ENCODE measurements at places on chromosomes 1 and 21.

GRCh38 chr1:244874974-244875579 is 10.7 kb upstream of the HNRNPU start:
- DNase-seq: no peak

DNA sequence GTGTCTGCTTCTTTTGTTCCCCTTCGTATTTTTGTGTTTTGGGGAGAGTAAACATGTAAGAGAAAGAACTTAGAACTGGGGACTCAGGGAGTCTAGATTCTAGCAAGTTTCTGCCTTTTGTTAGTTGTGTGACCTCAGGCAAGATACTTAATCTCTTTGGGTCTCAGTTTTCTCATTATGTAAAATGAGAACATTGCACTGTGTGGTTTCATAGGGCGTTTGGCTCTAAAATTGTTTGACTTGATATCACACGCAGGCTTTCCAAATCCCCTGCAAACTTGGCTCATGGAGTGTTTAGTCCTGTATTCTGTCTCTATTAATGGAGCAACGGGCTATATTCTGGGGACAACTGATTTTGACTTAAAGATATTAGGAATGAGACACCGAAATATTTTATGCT is 57.7 kb downstream of the NTNG1 start:
- no peak for DNase-seq

- DNase-seq: no peak
Observed at GRCh38 chr1:201714542-201715329, 114.2 kb upstream of the IPO9 start.

- no peak for DNase-seq
Observed at GRCh38 chr1:48061162-48062136, 64.3 kb upstream of the TRABD2B start.

- DNase-seq: no peak
Observed at GRCh38 chr1:178575611-178576361, 62.9 kb downstream of the TEX35 start.

- no peak for DNase-seq
Observed at GRCh38 chr21:18467715-18468114, 64.1 kb upstream of the TMPRSS15 start.

GRCh38 chr21:34695434-34695833 is 26.6 kb downstream of the CLIC6 start:
- no peak for DNase-seq

DNA sequence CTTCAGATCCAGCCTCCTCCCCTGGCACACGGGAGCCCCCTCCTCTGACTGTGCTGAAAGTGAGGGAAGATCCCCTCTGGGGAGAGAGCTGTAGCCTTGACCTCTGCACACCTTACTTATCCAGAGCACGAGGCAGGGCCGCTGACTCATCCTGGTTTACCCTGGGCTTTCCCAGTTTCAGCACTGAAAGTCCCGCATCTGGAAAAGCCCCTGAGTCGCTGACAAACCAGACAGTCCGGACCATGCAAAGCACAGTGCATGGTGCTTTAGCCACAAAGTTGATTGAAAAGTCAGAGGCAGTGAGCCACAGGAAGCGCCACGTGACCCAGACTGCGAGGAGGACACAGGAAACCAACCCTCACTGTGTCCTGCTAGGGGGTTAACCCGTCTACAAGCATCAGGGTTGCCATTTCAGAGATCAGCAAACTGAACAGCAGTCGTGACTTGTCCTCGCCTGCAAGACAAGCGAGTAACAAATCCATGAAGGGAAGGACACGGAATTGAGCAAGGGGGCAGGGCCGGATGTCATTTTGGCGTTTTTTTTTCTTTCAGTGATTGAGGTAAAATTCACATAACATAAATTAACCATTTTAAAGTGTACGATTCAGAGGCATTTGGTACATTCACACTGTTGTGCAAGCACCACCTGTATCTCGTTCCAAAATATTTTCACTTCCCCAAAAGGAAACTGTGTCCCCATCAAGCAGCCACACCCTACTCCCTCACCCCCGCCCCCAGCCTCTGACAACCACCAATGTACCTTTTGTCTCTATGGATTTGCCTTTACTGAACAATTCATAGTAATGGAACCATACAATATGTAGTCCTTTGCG is 19.9 kb upstream of the IFNGR2 start:
- DNase-seq: peak; percentile 41

- DNase-seq: no peak
Observed at GRCh38 chr1:170071378-170071777, 3.1 kb downstream of the KIFAP3 start.

DNA sequence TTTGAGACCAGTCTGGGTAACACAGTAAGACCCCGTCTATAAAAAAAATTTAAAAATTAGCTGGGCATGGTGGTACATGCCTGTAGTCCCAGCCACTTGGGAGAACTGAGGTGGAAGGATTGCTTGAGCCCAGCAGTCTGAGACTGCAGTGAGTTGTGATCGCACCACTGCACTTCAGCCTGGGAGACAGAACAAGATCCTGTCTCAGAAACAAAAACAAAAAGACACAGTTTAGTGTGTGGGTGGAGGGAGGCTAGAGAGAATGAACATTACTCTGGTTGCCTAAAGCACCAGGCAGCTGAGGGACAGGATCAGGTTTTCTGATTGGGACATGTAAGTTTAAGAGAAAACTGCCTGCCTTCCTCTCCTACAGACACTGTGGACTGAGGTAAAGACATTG is 42.3 kb downstream of the VAMP4 start:
- DNase-seq: no peak

DNA sequence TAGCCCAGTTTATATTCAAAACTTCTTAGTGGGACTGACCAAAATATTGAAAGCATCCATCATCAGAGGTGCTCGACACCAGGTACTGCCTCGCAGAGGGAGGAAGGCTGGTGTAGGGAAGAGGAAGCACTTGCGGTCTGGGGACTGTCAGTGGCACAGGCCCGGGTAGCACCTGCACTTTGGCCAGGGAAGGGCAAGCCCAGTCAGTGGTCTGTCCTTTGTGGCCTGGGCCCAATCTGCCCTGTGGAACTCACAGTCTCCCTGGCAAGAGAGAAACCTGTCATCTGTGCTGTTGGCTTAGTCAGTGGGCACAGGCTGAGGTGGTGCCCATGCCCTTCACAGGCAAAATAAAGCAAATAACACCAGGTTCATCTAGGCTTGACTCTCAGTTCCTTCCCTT is 77.4 kb downstream of the SYT6 start:
- DNase-seq: no peak

DNA sequence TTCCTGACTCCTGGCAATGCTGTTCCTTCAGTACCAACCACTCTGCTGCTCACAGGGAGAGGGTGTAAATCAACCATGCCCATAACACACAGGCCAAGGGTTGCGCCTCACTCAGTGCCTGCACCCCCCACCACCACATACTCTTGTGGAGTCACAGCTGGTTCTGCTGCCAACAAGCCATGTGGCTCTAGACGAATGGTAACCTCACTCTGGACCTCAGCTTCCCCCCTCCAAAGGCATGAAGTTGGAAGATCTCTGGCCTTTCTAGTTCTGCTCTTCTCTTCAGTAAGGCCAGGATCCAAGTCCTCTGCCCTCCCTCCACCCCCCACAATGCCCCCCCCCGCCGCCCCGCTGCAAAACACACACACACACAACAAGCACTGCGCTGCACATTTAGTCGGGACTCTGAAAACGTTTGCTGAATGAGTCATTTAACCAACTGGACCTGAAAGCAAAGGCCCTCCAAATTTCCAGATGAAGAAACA is 1.7 kb upstream of the GLIS1 start:
- DNase-seq: no peak

GRCh38 chr21:44399955-44400790 is 46.8 kb downstream of the TRPM2 start:
- no peak for DNase-seq

- no peak for DNase-seq
Observed at GRCh38 chr21:45513741-45514310, 28.4 kb downstream of the SLC19A1 start.

DNA sequence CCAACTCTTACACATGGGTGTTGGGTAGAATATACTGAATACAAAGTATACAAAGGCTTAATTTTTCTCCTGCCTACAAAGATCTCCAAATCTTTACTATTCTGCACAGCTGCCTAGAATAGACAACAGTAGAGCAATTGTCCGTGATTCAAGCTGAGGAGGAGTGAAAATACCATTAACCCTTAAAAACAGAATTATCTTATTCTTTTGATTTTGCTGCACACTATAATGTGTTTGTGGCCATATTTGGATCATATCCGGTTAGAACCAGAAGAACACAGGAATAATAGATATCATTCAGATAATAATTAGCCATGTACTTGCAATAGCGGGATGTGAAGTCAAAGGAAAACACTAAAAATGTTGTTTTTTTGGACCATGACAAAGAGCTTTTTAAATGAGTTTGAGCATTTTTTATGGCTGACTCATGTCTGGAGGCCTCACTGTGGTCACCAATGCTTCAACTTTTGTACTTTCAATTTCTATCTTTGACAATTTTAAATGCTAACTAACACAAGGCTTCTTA is 197.6 kb upstream of the FOXD3 start:
- no peak for DNase-seq

- DNase-seq: no peak
Observed at GRCh38 chr1:18085387-18086074, 22.1 kb upstream of the IGSF21 start.

DNA sequence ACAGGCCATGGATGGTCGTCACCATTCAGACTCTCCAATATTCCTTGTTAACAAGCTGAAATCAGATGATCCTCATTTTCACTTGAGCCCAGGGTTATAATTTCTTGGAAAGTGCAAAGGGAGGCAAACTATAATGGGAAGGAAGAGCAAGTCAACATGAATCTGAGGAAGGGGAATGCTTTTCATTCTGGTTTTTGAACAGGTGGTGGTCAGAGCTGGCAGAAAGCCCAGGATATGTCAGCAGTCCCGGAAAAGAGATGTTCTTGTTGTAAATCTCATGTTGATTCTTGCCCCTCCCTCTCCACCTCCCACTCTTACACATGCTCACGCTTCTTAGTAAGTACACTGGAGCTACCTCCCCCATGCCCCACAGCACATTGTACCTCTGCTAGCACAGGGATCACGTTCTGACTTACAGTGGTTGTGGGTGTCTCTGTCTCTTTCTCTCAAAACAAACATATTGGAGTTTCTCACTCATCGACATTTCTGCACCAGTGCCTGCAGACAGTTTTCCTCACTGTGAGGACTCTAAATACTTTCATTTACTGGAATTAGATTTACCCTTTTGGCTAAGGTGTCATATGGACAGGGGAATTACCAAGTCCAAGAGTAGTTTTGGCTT is 77.6 kb downstream of the XCL2 start:
- no peak for DNase-seq

DNA sequence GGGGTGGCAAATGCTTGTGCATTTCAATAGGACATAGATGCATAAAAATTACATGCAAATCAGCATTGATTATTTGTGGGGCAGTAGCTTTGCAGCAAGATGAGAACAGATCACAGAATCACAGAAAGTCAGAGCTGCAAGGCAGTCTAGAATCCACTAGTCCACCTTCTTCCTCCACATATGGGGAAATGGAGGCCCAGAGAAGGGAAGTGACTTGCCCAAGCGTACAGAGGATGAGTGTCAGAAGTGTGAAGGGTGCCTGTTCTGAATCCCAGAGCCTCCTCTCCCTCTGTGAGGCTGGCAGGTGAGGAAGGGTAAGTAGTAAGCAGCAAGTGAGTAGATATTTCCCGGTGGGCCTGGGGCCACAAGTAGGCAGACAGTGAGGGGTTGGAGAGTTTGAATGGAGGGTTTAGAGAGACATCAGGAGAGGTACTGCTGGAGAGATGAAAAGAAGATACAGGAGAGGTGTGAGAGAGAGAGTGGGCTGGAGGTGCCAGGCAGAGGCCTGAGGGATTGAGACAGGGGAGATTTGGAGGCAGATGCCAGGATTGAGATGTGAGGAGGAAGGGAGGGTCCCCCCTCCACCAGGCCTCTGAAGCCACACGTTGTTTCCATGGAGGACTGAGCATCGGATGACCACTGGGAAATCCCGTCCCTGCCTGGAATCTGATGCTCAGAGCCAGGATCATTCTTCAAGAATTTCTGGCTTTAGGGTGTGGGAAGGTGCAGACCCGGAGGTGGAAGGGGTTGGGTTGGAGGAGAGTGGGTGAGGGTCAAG is 4.8 kb upstream of the MYOG start:
- DNase-seq: no peak

DNA sequence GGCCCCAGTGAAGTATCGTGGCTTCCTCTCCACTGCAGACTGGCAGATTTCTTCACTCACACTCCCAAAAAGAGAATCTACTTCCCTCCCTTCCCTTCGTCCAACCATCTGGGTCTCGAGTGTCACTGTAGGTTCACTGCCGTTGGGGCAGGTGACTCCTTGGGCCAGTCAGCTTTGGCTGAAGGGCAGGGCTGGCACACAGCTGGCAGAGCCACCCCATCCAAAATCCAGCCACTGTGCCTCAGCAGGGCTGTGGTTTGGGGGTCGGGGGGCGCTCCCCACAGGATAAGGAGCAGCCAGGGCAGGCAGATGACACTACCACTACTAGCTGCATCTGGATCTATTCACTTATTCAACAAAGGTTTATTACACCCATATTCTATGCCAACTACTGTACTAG is 9.8 kb downstream of the PINK1 start:
- DNase-seq: no peak

- DNase-seq: no peak
Observed at GRCh38 chr1:40803902-40804301, 20.3 kb downstream of the KCNQ4 start.

DNA sequence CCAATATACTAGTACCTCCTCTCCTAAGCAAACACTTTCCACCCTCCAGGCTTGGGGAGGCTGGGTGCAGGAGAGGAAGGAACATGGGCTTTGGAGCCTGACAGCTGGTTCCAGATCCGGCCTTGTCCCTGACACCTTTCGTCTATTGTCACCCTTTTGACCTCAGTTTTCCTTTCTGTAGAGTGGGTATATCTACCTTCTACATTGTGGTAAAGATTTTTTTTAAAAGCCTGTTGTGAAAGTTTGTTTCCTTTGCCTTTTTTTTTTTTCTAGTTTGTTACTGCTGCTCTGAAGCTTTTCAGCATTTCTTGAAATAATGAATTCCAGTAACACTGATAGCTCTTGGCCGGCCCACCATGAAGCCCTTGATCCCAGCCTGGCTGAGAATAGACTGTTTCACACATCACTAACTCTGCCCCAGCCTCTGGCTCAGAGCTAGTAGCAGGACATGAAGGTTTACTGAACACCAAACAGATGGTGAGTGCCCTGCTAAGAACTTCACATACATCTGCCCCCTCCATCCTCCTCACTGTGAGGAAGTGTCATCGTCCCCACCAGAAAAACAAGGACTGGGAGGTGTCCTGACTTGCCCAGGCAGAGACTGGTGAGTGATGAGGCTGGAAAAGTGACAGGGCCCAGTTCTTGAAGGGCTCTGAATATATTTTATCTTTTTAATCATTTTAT is 33.0 kb upstream of the ID3 start:
- no peak for DNase-seq
